Amygdala (tissue), 56 donors: ENCODE measurements at places on chromosomes 6 and 20.

GRCh38 chr6:40293460-40294185, 293.5 kb downstream of the LRFN2 start:
- DNase-seq = no peak

GRCh38 chr6:148307405-148307804, 35.2 kb upstream of the SASH1 start:
- no peak for DNase-seq

DNA sequence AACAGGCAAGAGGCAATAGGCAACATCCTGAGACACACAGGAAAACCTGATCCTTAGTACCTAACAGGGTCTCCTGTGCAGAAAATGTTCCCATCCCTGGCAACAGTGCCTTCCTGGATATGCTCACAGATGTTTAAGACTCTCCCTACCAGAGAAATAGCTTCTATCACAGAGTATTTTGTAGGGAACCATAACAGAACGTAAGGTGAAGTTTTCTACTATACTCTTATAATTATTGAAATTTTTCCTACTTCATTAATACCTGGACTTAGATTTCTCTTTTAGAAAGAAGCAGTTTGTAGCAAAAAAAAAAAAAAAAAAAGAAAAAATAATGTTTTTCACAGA, 33.5 kb upstream of the LGSN start:
- DNase-seq = no peak

DNA sequence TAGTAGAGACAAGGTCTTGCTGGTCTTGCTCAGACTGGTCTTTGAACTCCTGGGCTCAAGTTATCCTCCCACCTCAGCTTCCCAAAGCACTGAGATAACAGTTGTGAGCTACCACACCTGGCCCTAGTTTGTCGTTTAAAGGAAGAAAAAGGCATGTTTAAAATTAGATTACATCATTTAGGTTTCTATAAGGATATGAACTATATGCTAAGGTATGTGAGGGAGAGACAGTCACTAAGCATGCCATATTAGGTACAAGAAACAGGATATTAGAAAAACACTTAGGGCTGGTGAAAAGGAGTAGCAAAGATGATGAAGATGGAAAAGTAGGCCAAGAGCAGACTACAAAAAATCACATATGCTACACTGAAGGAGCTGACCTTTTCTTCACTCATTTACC, 106.4 kb downstream of the ASCC3 start:
- DNase-seq = no peak

- DNase-seq = no peak
Measured at GRCh38 chr6:165766026-165766425, 103.0 kb upstream of the PDE10A start.

GRCh38 chr6:978937-979685, 286.2 kb upstream of the EXOC2 start:
- no peak for DNase-seq

DNA sequence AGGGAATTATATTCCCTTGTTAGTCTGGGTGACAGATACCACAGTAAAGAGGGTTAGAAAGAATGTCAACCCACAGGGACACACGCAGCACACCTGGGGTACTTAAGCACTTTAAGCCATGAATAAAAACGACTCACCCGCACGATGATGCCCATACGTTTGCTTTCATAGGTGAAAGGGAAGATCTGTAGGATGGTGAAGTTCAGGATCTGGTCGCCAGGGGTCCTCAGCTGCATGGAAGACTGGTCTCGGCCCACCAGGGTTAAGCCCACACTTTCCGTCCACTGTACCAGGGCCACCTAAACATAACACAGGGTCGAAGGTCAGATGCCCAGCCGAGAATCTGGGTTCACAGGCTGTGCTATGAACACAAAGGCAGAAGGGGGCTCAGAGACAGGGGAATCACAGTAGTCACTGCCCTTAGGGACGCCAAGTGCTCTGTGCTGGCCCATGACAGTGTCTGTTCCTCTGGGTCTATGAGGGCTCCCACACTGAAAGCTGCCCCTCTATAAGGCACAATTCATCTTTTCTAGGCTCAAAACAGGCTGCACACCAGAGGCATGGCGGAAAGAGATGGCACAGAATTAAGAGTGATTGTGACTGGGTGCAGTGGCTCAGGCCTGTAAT, 96.8 kb upstream of the NFATC2 start:
- no peak for DNase-seq

GRCh38 chr20:59585714-59586409, 18.5 kb upstream of the PHACTR3 start:
- DNase-seq = no peak

GRCh38 chr6:95725344-95725743, 148.0 kb downstream of the MANEA start:
- no peak for DNase-seq

DNA sequence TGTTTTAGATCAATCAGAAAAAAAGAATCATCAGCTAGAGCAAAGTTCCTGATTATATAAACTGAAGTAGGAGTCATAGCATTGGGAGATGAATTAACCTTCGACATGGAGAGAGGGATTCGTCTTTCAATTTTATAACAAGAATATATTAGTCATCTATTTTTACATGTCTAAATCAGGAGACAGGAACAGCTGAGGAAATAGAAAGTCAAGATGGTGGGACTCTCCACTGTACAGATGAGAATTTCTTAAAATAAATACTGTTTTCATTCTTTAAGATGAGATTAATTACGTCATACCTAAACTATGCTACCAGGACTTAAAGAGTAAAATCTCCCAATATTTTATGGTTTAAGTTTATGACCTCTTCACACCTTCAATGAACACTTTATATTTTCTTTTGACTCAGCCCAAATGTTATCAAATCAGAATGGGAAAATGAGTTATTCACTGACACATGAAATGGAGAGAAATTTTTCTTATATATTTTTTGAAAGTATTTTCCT, 1137.7 kb downstream of the EPHA7 start:
- DNase-seq = no peak

GRCh38 chr20:40956542-40957264, 71.9 kb upstream of the TOP1 start:
- DNase-seq = no peak

GRCh38 chr6:144265390-144265789, 19.7 kb upstream of the UTRN start:
- DNase-seq = no peak

GRCh38 chr6:40668203-40668602, 81.0 kb upstream of the LRFN2 start:
- no peak for DNase-seq

DNA sequence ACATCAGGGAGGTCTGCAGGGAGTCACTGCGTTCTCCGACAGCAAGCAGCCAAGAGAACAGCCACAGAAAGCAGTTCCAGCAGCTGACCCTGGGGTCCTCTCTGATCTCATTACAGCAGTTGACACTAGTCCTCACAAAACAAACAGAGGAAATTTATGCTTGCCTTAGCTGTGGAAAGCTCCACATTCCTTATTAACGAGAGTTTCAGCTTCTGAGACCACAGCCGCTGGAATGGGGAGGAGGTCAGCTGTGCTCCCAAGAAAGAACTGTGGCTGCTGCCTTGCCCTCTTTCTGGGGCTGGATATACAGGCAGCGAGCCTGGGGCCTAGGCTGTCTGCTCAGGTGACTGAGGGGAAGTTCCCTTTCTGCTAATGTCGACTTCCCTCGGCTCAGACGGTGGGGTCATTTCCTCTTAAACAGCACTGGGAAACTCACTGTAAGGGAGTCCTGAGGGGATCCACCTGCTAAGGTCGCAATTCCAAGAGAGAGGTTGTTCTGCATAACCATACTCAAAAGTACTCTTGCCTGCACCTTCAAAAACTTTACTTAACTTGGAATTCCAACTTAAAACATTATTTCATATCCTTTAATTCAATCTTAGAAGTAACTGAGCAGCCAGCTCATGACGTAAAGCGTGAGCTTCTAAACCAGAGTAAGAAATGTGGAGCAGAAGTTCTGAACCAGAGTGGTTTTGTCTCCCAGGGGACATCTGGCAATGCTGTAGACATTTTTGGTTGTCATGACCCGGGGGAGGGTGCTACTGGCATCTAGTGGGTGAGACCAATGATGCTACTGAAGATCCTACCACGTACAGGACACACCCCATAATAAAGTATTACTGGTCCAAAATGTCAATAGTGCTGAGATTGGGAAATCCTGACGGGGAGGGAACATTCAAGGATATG, 80.3 kb downstream of the BACH2 start:
- no peak for DNase-seq

GRCh38 chr6:118648866-118649554, 2.4 kb downstream of the CEP85L start:
- no peak for DNase-seq

GRCh38 chr6:86888301-86888700, 49.0 kb upstream of the HTR1E start:
- no peak for DNase-seq

- DNase-seq = no peak
Measured at GRCh38 chr6:22444330-22444729, 125.0 kb upstream of the HDGFL1 start.

DNA sequence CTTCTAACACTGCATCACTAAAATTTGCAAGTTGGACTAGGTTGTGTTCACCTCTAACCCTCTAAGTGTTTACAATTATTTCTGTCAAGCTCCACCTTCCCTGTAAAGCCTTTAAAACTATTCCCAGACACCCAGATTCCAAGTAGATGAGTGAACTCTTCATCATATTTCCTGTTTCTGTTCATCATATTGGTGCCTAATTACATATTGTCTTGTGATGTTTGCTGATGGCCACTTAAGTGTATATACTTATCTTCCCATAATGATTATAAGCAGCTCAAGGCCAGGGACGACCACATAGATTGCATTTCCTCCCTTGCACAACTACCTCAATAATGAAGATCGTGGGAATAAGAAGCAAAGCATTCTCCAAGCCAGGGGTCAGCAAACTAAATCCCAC, 16.8 kb downstream of the TNFRSF21 start:
- no peak for DNase-seq

GRCh38 chr20:16158976-16159286, 414.3 kb downstream of the KIF16B start:
- DNase-seq = no peak

GRCh38 chr6:122405417-122405816, 6.0 kb downstream of the HSF2 start:
- DNase-seq = no peak

DNA sequence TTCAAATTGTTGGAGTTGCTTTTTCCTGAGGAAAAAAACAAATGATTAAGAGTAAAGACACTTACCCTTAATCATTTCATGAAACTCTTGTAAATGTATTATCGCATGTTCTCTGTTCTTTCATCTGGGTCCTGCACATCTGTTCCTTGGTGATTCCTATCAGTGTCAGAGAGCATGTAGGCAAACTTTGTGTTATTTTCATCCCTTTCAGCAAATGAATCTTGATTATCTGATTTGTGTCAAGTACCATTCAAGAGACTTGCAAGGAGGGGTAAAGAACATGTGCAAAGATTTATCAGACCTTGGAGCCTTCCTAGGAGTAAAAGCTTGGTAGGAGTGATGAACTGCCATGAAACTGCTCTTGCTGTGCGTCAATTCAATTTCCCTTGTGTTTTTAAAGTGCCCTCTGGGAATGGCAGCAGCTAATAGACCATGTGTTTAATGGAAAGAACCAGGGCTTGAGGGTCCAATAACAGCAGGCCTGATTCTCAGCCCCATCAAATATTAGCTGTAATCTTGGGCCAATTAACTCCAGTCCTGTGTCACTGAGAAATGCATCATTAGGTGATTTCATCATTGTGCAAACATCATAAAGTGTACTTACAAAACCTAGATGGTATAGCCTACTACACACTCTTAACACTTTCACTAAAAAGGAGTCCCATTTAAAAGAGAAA, 118.9 kb upstream of the CEP85L start:
- DNase-seq = no peak

DNA sequence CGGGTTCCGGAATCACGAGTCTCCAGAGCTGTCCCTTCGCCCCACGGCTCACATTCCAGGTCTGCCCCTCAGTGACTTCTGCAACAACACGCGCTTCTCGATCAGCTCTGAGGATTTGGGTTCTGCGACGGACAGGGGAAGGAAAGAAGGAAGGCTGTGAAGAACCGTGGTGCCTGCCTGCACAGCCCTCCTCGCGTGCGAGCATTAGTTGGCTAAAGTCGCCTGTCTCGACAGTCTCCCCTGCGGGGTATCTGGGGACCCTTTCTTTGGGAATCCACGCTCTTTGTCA, 23.1 kb downstream of the VPS52 start:
- DNase-seq = no peak

- DNase-seq = no peak
Measured at GRCh38 chr6:1388630-1389368, 577 bp upstream of the FOXF2 start.
